ENCODE measurements at places on chromosomes 6 and 20.

GRCh38 chr6:146999766-147000165, 204.5 kb upstream of the STXBP5 start:
- DNase-seq, result peak; percentile 61

DNA sequence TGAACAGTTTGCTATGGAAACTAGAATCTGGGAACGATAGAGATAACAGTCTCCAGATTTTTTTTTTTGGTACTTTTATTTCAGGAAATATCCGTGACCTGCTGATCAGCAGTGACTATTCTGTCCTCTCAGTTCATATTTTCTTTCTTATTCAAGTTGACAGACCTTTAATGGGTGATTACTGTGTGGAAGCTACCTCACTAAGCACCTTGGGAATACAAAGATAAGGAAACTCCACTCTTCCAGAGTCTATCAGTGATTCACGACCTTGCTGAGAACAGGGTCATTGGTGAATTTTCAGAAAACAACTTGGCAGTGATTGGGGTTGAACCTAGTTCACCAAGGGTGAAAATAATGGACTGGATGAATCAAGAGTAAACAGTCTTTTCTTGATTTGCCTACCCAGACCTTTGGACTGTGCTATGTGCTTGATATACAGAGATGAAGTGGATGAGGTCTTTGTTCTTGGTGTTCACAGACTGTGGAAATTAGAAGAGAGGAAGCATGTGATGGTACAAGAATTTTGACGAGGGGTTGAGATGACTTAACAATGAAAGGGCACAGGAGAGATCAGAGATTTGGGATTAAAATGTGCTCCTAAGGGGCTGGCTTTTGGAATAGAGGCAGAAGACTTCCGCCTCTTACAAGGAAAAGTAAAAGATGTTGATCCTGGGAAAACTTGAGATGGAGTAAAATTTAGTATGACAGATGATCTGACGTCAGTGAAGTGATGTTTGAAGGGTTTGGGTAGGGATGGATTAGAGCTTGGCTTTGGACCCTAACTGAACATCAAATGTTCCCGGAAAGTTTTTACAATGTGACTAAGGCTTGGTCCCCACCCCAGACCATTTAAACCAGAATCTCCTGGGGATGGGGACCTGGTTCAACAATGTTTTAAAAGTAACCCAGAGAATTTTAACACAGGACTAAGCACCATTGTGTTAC, 1.2 kb downstream of the KAT14 start:
- no peak for DNase-seq

GRCh38 chr6:106908386-106908840, 66.1 kb downstream of the CD24 start:
- peak; percentile 74 for DNase-seq

DNA sequence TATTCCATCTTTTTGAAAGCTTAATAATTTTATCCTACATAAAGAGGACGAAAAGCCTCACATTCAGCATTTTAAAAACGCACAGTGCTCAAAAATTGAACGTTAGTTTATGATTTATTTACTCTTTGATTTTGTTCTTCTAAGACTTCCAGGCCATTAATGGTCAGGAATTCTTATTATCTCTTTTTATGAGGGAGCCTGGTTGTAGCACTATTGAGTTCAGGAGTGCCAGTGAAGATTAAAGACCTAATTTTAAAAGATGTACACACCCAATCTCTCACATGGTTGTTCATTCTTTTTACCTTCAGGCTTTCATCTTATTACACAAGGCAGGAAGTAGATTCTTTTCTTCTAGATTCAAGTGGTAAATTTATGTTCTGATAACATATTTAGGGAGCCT, 68.6 kb downstream of the HDDC2 start:
- no peak for DNase-seq

- no peak for DNase-seq
Measured at GRCh38 chr20:25009218-25010145, 16.9 kb upstream of the APMAP start.

DNA sequence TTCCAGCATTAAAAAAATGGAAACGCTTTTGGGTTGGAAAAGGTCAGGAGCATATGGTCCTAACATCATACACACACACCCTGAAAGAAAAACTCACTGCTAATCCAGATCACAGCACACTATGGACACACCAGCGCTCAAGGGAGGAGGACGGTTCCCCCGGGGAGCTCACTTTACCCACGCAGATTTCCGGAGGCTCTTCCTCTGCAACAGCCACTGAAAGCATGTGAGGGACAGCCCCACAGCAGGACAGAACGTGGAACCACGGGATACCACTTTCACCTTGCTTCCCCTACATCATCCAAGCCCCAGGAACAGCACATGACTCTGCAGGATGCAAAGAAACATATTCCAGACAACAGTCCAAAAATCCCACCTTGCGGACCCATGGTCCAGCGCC, 13.2 kb downstream of the SNHG17 start:
- DNase-seq, result no peak

- DNase-seq, result peak; percentile 48
Measured at GRCh38 chr6:42260972-42261371, 43.3 kb upstream of the MRPS10 start.

DNA sequence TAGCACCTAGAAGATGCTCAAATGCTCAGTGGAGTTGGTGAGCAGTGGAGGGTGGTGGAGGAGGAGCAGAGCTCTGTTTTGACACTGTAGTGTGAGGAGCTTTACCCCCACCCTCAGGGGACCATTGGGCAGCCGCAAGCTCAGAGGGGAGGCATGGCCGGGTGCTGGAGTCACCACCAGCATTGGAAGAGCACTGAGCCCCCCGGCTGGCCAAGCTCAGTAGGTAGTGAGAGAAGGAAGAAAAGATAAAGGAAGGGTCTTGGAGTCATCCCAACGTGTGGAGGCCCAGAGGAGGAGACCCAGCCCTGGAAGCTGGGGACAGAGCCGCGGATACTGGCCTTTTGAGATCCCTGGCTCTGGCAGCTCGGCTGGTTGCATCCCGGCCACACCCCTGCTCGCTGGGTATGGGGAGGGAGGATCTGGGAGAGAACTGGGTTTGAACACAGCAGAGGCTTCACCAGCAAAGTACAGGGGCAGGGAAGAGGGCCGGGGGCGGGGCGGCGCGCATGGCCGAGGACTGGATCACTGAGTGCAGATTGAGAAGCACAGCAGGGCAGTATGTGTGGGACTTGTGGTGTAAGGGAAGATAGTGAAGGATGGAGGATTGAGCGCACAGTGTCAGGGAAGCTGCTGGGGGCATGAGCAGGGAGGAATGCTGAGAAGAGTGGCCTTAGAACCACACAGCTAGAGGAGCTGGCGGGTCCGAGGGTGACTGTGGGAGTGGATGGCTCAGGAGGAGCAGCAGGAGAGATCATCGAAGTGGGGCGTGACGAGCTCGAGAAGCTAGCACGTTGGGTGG, 24.4 kb downstream of the SYNDIG1 start:
- DNase-seq, result peak; percentile 40

- no peak for DNase-seq
Measured at GRCh38 chr20:62738025-62738881, 29.6 kb downstream of the NTSR1 start.

GRCh38 chr6:155130161-155130853, 133.5 kb upstream of the CLDN20 start:
- no peak for DNase-seq

DNA sequence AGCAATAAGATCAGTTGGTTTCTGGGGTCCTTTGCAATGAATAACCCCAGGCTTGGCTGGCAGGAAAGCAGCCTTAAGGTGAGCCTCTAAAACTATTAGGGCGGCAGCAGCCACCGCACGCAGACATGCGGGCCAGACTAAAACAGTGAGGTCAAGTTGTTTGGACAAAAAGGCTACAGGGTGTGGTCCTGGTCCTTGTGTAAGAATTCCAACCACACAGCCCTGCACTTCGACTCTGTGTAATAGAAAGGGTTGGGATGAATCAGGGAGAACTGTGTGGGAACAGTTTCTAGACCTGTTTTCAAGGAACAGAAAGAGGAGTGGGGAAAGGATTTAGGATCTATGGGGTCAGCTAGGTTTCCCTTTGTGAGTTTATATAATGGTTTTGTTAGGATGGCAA, 237.6 kb downstream of the SMOC2 start:
- no peak for DNase-seq

DNA sequence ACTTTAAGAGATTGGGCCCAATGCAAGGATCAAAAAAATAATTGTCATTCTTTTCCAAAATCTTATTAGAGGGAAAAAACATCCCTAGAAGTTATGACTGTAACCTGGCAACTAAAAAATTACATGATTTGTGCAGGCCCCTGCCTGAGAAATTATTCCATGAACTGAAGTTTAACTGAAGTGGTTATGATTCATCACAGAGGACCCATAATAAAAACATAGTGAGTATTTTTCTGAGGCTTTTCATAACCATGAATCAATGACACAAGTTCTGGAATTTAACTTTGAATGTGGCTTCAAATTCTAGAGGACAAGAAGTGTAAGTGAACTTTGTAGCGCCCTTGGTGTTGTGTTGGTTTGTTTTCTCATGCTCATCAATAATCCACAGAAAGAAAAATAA, 31.1 kb upstream of the CARMIL1 start:
- DNase-seq, result no peak

GRCh38 chr6:111872401-111873177, 663 bp downstream of the FYN start:
- peak; percentile 67 for DNase-seq

GRCh38 chr6:159190460-159190859, 21.3 kb downstream of the FNDC1 start:
- no peak for DNase-seq

DNA sequence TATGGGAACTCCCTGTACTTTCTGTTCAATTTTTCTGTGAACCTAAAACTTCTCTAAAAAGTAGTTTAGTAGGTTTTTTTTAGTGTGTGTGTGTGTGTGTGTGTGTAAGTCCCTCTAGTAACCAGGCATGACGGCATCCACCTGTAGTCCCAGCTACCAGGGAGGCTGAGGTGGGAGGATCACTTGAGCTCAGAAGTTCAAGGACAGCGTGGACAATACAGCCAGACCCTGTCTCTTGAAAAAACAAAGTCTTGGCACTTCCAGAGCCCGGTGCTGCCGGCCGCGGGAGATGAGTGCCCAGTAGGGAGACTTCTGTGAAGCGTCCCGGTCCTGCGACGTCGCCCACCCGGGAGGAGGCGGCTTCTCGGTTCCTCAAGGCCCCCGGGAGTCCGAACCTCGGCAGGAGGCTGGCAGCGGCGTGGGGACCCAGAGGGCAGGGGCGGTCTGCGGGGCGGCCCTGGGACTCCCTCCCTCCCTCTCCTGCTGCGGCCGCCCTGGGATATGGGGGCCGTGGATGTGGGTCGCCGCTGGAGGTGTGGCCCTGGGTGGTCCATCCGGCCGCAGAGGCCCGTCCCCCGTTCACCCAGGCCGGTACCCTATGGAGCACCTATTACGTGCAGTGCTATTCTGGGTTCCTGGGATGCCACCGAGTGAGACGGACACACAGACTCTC, 78.0 kb upstream of the SIRPG start:
- no peak for DNase-seq

- DNase-seq, result no peak
Measured at GRCh38 chr6:40891686-40892085, 147.3 kb downstream of the UNC5CL start.

- DNase-seq, result no peak
Measured at GRCh38 chr6:44775121-44775520, 387.6 kb downstream of the CDC5L start.

DNA sequence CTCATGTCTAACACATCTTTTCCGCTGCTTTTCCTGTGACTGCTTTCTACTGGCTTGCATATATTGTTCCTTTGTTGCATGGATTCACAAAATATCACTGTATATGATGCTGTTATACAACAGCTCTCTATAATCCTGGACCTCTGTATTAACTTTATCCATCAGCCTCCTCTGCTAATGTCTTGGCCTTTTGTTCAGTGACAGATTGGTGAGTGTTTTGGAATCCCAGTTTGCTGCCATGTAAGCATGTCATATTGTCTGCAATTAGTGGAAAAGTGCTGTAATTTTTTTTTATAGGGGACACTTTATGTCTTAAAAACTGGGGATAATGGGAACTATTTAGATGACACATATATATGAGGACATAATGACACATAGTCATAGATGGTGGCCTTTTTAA, 3.0 kb downstream of the RIMS1 start:
- DNase-seq, result no peak

GRCh38 chr6:89581689-89582088, 56.9 kb downstream of the LYRM2 start:
- DNase-seq, result no peak

All from ELF-1 (cell line).